ENCODE measurements at places on chromosomes 16 and 17.

DNA sequence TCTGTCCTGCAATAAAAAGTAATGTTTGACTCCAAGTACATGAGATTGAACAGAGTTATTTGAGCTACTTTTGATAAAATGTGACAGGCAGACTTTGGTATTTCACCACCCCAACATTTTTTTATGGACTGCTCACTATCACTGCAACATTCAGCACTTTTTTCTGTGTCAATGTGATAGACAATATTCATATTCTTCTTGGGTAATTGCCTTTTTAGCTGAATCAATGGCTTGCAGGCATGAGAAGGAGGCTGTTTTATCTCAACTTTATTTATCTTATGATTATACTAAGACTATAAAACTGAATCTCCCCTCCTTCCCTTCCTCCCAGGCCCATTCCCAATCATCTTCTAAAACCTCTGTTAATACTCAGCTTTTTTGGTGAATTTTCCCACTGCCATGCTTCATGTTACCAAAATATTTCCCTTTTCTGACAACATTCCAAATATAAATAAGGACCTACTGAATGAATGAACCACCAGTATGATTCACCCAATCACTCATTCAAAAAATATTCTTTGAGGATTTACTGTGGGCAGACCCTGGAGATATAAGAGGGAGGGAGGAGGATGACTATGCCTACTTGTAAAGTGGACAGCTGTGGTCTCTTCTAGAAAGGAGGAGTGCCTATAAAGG, 67.6 kb downstream of the CDH13 start:
- H3K4me1 ChIP-seq, result peaks cover 3% of the 10 kb centered on the region
- no peaks in the 10 kb centered on the region for H3K36me3 ChIP-seq
- no peak for DNase-seq
- no peak overlapping the region for H3K27ac ChIP-seq

DNA sequence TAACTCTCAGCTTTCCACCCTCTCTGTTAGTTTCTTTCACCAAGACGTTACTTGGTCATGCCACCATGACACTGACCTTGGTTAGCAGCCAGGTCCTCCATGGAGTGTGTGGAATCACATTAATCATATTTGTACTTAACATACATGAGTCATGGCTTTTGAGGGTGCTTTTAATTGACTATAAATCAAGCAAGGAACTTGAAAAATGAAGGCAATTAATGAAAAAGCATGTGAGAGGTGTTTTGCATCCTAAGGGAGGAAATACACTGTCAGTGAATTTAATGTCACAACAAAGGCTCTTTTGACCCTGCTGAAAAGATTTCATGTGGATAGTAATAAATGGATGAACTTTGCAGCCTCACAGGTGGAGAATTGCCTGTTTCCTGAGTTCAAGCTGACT, 240.7 kb downstream of the CDH13 start:
- no peak overlapping the region for H3K27ac ChIP-seq
- DNase-seq, result no peak
- H3K27me3 ChIP-seq, result peaks cover 6% of the 10 kb centered on the region
- H3K4me1 ChIP-seq, result no peaks in the 10 kb centered on the region
- no peaks in the 10 kb centered on the region for H3K36me3 ChIP-seq
- no peak overlapping the region for H3K4me3 ChIP-seq

- H3K4me1 ChIP-seq, result peaks cover 68% of the 10 kb centered on the region
- H3K36me3 ChIP-seq, result peaks cover 4% of the 10 kb centered on the region
- peaks cover 5% of the 10 kb centered on the region for H3K27me3 ChIP-seq
- H3K27ac ChIP-seq, result no peak overlapping the region
- DNase-seq, result no peak
Measured at GRCh38 chr17:1174263-1174880, 5.4 kb downstream of the ABR start.

DNA sequence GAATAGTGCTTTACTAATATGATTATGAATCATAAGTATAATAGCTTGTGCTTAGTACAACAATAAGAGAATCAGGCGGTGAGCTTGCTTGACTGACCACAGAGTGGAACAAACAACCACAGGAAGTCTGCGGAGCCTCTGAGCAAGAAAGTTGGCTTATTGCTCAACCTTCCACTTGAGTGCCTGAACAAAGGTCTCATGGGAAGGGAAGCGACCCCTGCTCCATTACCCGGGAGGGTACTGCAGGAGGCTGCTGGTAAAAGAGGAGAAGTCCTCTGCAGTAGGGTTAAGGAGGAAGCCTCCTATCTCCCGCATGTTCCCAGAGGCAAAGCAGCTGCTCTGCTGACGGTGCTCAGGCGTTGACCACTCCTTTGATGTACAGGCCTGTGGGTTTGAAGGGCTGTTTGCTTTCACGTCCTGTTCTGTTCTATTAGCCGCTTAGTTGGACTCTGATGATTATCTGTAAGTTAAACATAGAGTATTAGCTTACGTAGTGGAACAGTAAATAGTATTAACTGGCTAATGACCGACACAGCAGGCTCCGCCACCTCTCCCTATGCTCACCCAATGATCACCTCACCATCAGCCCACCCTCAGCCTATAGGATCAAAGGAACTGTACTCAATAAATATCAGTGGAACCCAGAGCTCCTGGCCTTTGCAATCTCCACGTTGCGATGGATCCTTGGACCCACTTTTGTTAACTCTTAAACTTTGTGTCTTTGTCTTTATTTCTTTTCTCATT, 17.5 kb downstream of the ALOX15B start:
- no peak for DNase-seq
- H3K4me3 ChIP-seq, result no peak overlapping the region
- H3K36me3 ChIP-seq, result no peaks in the 10 kb centered on the region
- H3K27me3 ChIP-seq, result peaks cover 51% of the 10 kb centered on the region
